AML-193 (cell line): ENCODE measurements at places on chromosomes 6 and 20.

- no peak for DNase-seq
Measured at GRCh38 chr6:11596640-11597237, 59.2 kb downstream of the TMEM170B start.

DNA sequence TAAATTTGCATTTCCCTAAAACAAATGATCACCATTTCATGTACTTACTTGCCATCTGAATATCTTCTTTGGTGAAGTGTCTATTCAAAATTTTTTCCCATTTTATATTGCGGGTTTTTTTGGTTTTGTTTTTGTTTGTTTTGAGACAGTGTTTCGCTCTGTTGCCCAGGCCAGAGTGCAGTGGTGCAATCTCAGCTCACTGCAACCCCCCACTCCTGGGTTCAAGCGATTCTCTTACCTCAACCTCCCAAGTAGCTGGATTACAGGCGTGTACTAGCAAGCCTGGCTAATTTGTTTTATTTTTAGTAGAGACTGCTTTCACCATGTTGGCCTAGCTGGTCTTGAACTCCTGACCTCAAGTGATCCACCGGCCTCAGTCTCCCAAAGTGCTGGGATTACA lies 9.1 kb upstream of the REPS1 start:
- no peak for DNase-seq

GRCh38 chr6:40148882-40149573 lies 214.8 kb upstream of the MOCS1 start:
- no peak for DNase-seq

DNA sequence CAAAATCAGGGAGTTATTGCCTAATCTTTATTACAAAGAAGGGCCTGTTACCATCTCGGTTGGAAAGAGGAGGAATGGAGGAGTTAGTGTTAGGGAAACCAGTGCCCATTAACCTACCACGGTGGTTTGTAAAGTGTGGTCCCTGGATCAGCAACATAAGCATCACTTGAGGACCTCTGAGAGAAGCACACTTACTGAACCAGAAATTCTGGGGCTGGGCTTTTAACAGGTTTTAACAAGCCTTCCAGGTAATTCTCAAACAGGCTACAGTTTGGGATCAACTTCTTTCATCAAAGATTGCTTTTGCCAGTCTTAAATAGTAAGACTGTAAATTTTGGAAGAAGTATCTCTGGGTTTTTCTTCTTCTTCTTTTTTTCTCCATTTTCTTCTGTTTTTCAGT lies 329.5 kb upstream of the JAG1 start:
- no peak for DNase-seq

DNA sequence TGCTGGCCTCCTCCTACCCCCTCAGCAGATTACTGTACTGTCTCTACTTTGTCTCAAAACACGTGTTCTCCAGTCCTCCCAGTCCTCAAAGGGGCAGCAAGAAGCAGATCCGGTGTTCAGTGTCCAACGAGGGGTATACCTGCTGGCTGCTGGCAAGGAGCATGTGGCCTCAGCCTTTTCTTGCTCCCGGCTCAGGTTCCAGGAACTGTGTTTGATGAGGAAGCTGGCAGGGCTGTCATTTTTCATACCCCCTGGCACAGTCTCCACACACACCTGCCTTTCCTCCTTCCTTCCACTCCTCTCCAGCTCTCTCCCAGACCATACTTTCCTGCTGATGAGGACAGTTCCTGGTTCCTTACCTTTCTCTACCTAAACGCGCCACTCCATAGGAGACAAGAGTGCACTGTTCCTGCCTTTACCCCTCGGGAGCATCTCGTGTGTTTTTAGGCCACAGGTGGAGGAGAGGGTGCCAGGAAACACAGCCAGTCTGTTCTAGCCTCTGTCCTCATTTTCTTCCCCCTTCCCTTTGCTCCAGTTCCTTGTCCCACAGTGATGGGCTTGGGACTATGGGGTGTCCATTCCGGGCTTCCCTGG lies 77.2 kb downstream of the SSR1 start:
- DNase-seq = no peak

- no peak for DNase-seq
Measured at GRCh38 chr6:94894300-94894699, 683.0 kb upstream of the MANEA start.

GRCh38 chr20:19901226-19901625 lies 115.9 kb upstream of the NAA20 start:
- DNase-seq = no peak

DNA sequence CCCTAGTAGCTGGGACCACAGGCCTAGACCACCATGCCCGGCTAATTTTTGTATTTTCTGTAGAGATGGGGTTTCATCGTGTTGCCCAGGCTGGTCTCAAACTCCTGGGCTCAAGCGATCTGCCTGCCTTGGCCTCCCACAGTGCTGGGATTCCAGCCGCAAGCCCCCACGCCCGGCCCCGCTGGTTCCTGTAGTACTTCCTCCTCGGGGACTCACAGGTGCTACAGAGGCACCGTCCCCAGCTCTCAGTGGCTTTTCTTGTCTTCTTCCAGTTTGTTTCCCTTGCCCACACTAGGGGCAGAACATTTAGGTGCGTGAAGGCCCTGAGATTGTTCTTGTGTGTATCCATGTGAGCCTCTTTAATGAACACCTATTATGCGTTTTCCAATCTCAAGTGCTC lies 773 bp upstream of the ZBP1 start:
- no peak for DNase-seq

- no peak for DNase-seq
Measured at GRCh38 chr6:7787137-7787608, 61.3 kb downstream of the BMP6 start.

GRCh38 chr6:148144917-148145521 lies 197.6 kb upstream of the SASH1 start:
- DNase-seq = peak; percentile 81

DNA sequence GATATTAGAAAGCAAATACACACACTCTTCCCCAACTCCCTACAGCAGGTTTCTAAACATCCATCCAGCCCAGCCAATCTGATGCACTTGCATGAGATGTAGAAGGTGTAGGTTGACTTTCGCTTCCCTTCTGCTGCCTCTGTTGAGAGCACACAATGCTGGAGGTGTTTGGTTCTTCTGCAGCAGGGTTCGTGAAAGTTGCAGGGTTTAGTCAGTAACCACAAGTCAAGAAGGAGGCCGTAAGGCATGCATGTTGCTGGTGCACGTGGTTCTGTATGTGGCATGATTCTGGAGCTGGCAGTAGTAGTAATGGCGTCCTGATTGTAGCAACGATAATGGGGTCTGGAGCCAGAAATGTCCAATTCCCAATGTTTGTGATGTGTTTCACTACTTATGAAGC lies 53.0 kb downstream of the DEK start:
- DNase-seq = no peak

DNA sequence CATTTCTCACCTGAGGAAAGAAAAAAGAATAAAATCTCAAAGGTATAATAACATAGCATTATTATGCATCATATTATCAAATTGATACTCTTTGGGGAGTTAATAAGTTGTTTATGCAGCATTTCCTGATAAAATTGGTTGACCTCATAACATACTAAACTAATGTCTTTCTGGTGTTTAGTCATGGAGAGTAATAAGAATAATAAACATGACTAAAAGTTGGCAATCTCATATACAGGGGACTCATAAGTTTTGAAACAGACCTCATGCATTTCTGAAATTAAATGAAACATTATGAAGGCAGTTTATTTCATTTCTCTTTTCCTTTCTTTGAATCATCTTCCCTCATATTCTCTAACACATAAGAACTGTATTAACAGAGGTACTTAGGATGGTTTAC lies 60.5 kb upstream of the PRDM1 start:
- no peak for DNase-seq

- DNase-seq = no peak
Measured at GRCh38 chr6:108277831-108278230, 17.0 kb upstream of the SNX3 start.

DNA sequence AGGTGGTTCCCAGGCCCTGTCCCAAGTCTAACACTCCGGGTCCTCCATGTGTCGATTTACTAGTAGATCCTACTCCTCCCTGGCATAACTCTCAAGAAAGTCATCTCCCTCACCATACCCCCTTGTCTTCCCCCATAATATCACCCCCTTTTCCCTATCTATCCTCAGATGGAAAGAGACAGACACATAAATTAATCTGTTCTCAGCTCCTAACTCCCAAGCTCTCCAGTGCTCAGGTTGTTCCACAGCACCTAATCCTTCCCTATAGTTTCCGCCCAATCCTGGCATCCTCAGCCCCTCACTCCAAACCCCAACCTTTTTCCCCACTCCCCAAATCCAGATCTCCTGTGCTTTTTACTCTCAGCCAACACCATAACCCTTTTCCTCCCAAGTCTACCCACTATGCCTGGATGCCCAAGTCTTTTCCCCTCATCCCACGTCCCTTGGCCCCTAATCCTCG lies 808 bp downstream of the ILRUN start:
- DNase-seq = no peak

DNA sequence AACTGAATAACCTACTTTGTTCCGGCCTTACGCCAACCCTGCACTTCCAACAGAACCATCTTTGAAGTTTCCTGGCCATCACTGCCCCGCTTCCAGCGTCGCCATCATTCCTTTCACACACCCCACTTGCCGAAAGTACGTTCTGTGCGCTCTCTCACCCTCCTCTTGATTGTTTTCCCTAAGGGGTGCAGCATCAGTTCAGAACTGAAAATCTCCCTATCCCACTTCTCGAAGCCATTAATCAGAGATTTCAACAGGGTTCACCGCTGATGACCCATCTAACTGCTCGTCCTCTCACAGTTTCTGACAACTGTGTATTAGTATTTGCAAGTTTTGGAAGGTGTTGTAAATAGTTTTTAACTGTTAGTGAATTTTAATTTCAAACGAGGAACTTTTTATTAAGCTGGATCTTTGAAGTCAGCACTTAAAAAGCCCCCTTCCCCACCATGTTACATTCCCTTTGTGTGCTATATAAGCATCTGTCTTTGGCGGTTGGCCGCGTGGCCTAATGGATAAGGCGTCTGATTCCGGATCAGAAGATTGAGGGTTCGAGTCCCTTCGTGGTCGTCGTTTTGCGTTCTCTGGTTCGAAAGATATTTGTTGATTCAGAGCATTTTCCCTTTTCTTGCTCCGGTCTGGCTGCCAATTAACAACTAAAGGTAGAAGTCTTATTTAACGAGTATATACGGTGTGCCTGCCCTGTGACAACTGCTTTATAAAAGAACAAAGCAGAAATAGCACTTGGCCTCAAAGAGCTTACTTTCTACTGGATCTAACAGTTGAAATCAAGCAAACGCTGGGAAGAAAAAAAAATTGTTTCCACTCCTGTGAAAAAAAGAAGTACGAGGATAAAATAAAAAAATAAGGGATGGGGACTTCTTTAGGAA lies 42.6 kb downstream of the TRIM27 start:
- DNase-seq = no peak

- DNase-seq = no peak
Measured at GRCh38 chr6:46284475-46284874, 113.7 kb upstream of the ENPP5 start.

DNA sequence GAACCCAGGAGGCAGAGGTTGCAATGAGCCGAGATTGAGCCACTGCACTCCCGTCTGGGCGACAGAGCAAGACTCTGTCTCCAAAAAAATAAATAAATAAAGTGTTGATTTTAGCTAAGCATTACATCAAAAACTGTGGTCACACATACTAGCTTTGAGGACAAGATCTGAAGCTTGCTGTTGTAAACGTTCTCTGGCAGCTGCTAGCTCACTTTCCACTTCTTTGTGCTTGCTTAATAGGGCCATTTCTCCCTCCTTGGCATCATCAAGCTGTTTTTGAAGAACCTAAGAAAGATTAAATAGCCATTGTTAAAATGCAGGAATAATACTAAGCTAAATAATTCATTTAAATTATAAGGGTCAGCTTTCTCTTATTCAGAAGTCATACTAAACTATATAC lies 55.7 kb downstream of the FAM184A start:
- DNase-seq = no peak

- no peak for DNase-seq
Measured at GRCh38 chr6:43271103-43271815, 26.8 kb upstream of the SLC22A7 start.
